ENCODE measurements at places on chromosomes 5 and 9. TPM values are rescaled to one million over a fixed set of nuclear protein-coding genes. Genes with fewer than 3 reads are reported as not detected.

GRCh38 chr5:138498376-138498775 is 33.1 kb downstream of the EGR1 start:
- no peak for DNase-seq
- H3K4me1 ChIP-seq = peaks cover 3% of the 10 kb centered on the region
- no peak overlapping the region for H3K4me3 ChIP-seq
- H3K36me3 ChIP-seq = no peaks in the 10 kb centered on the region
- no peaks in the 10 kb centered on the region for H3K27me3 ChIP-seq
- no peak overlapping the region for H3K27ac ChIP-seq

GRCh38 chr5:61330341-61330844 is 1.7 kb upstream of the ZSWIM6 start:
- H3K4me3 ChIP-seq = peak overlapping the region; percentile 83
- peaks cover 54% of the 10 kb centered on the region for H3K4me1 ChIP-seq
- no peaks in the 10 kb centered on the region for H3K36me3 ChIP-seq

GRCh38 chr5:139523635-139524445 is 37.3 kb upstream of the UBE2D2 start:
- DNase-seq = no peak
- H3K4me1 ChIP-seq = peaks cover 11% of the 10 kb centered on the region
- H3K27me3 ChIP-seq = no peaks in the 10 kb centered on the region
- no peaks in the 10 kb centered on the region for H3K36me3 ChIP-seq
- H3K4me3 ChIP-seq = no peak overlapping the region

- DNase-seq = no peak
- H3K4me1 ChIP-seq = peaks cover 22% of the 10 kb centered on the region
- no peaks in the 10 kb centered on the region for H3K36me3 ChIP-seq
- H3K27ac ChIP-seq = no peak overlapping the region
- no peaks in the 10 kb centered on the region for H3K27me3 ChIP-seq
These were observed 88.0 kb downstream of the ANKRD55 start for GRCh38 chr5:56145106-56145505.

ELL2 gene
- total RNA-seq = 83.8 TPM

OTULINL gene
- 4.3 TPM for total RNA-seq

DNA sequence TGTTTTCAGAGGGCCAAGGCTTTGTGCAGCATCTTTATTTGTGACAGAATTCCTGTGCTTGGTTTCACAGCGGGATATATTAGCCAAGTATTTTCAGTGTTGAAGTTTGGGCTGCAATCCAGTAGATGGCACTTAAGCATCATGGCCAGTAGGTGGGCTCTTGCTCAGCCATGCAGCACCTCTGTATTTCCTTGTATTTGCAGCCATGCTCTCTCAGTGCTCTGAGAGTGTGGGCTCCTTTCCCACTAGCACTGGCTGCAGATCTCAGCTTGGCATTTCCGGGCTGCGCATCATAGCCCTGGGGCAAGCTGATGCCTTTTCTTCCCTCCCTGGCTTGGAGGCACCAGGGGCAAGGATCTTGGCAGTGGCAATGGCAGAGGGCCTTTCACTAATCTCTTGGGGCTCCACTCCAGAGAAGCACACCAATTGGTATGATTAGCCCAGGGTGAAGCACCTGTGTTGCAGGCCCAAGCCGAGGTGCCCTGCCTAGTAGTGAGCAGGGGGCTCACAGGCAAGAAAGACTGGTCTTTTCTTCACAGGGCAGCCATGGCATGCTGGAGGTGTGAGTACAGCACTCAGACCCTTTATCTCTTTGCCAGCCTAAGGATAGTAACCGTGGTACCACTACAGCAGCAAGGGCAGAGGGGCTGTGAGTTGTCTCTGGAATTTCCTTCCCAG is 48.3 kb downstream of the SLCO6A1 start:
- peaks cover 2% of the 10 kb centered on the region for H3K27me3 ChIP-seq
- no peak for DNase-seq
- no peaks in the 10 kb centered on the region for H3K4me1 ChIP-seq
- H3K4me3 ChIP-seq = no peak overlapping the region

DNA sequence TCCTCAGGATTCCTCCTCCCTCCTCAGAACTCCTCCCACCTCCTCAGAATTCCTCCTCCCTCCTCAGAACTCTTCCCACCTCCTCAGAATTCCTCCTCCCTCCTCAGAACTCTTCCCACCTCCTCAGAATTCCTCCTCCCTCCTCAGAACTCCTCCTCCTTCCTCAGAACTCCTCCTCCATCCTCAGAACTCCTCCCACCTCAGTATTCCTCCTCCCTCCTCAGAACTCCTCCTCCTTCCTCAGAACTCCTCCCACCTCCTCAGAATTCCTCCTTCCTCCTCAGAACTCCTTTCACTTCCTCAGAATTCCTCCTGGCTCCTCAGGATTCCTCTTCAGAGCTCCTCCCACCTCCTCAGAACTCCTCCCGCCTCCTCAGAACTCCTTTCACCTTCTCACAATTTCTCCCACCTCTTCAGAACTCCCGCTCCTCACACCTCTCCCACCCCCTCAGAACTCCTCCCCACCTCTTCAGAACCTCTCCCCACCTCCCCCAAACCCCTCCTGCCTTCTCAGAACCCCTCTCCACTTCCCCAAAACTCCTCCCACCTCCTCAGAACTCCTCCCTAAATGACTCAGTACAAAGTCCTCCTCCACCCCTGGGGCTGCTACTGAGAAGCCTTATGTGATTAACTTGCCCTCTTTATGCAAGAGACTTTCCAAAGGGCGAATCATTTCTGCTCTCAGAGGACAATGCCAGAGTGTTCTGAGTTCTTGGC is 23.2 kb downstream of the SLC46A2 start:
- H3K36me3 ChIP-seq = peaks cover 22% of the 10 kb centered on the region
- H3K4me3 ChIP-seq = no peak overlapping the region
- no peak for DNase-seq
- no peaks in the 10 kb centered on the region for H3K27me3 ChIP-seq
- no peak overlapping the region for H3K27ac ChIP-seq

- no peaks in the 10 kb centered on the region for H3K36me3 ChIP-seq
- no peak for DNase-seq
- H3K4me1 ChIP-seq = no peaks in the 10 kb centered on the region
- no peak overlapping the region for H3K4me3 ChIP-seq
- peaks cover 2% of the 10 kb centered on the region for H3K27me3 ChIP-seq
These were observed 76.0 kb upstream of the DAP start for GRCh38 chr5:10836986-10837385.

- no peaks in the 10 kb centered on the region for H3K27me3 ChIP-seq
- H3K36me3 ChIP-seq = no peaks in the 10 kb centered on the region
- H3K4me1 ChIP-seq = no peaks in the 10 kb centered on the region
- H3K27ac ChIP-seq = no peak overlapping the region
- no peak for DNase-seq
These were observed 52.1 kb downstream of the PALM2AKAP2 start for GRCh38 chr9:109831998-109832658.

DNA sequence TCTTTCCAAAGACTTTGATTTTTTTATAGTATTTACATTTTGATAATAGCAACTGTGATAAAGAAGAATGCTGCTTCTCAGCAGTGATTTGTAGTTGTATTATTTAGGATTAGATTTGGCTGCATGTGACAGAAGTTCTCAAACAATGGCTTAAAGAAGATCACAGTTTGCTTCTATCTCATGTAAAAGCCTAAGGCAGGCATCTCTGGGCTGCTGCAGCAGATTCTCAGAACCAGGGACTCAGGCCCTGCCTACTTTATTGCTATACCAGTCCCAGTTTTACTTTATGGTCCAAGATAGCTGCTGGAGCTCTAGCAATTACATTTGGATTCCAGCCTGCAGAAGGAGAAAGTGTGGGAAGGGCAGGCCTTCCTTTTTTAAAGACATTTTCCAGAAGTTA is 8.8 kb upstream of the SNX2 start:
- H3K27me3 ChIP-seq = no peaks in the 10 kb centered on the region
- H3K27ac ChIP-seq = no peak overlapping the region
- no peak for DNase-seq
- H3K4me1 ChIP-seq = no peaks in the 10 kb centered on the region
- H3K4me3 ChIP-seq = no peak overlapping the region

- peaks cover 12% of the 10 kb centered on the region for H3K4me1 ChIP-seq
- H3K4me3 ChIP-seq = no peak overlapping the region
- H3K27me3 ChIP-seq = peaks cover 2% of the 10 kb centered on the region
- H3K27ac ChIP-seq = no peak overlapping the region
- H3K36me3 ChIP-seq = no peaks in the 10 kb centered on the region
These were observed 17.0 kb downstream of the BTNL8 start for GRCh38 chr5:180915924-180916323.

- no peaks in the 10 kb centered on the region for H3K36me3 ChIP-seq
- H3K4me3 ChIP-seq = no peak overlapping the region
- H3K27me3 ChIP-seq = peaks cover 8% of the 10 kb centered on the region
- no peaks in the 10 kb centered on the region for H3K4me1 ChIP-seq
These were observed 291.6 kb downstream of the MLLT3 start for GRCh38 chr9:20330688-20331087.

QRFP gene
- total RNA-seq = not detected
